ENCODE measurements at places on chromosomes 3 and 15.
A peak's percentile ranks its signal among the peaks of the same experiment; 100 is the strongest.

DNA sequence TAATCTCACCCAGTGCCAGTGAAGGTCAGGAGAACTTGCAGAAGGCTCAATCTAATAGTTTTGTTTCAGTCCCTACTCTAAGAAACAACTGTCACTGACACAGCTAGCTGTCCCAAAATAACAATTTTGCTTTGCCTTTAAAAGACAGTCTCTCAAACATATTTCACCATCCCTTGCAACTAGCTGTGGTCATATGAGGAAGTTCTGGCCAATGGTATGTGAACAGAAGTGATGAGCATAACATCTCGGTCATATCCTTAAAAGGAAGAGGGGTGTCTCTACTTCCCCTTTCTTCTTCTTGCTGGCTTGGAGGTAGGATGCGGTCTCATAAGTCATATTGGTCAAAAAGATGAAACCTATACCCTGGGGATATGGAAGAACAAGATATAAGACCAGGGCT lies 198.1 kb downstream of the NEK10 start:
- no peak for DNase-seq

GRCh38 chr3:128269006-128269775 lies 115.9 kb downstream of the EEFSEC start:
- no peak for DNase-seq

DNA sequence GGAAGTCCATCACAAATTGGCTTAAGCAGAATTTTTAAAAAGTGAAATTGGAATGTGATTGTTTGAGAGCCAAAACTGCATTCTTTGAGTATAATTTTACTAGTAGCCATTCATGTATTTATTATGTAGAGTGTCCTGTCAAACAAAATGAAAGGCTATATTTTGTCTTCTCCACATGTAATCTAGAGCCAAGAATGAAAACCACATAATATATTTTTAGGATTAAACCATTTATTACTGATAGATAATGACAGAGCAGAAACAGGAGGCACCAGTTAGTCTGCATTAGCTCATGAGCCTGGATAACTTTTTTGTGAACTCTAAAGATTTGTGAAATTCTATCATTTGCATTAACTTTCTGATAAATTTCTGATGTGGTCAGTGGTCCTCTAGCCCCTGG lies 130.2 kb downstream of the FILIP1L start:
- no peak for DNase-seq

- no peak for DNase-seq
These were observed 36.9 kb downstream of the NR1D2 start for GRCh38 chr3:23981955-23982354.

DNA sequence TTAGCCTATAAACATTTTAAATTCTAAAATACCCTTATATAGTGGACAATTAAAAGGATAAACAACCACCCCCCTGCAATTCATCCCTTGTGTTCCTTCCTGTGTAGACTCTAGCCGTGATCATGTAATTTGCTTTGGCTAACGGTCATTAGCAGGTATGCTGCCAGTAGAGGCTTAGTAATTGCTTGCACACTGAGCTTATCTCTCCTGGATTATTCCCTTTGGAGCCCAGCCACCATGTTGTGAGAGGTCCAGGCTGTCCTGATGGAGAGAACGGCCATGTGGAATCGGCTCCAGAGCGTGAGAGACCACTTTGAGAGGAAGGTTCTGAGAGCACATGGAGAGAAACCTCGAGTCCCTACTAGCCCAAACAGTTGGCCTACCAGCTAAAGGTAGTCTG lies 11.0 kb upstream of the BNC1 start:
- no peak for DNase-seq

DNA sequence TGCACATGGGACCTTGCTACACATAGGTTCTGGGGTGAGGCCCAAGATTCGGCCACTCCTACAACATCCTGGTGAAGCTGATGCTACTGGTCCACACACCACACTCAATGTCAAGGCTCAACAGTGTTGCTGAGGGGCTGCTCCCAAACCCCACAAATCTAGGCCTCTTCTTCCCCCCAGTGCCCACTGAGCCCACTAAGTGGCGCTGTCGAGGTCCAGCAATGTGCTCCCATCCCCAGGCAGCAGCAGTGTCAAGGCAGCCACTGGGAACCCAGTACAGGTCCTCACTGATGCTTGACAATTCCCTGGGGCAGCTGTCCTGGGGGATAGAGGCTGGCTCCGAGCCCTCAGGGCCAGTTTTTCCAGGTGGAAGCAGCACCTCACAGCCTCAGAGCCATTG lies 21.5 kb downstream of the SCN5A start:
- no peak for DNase-seq

GRCh38 chr3:42183991-42184632 lies 81.9 kb downstream of the CCK start:
- no peak for DNase-seq

GRCh38 chr15:66840615-66841390 lies 138.8 kb downstream of the SMAD6 start:
- no peak for DNase-seq

DNA sequence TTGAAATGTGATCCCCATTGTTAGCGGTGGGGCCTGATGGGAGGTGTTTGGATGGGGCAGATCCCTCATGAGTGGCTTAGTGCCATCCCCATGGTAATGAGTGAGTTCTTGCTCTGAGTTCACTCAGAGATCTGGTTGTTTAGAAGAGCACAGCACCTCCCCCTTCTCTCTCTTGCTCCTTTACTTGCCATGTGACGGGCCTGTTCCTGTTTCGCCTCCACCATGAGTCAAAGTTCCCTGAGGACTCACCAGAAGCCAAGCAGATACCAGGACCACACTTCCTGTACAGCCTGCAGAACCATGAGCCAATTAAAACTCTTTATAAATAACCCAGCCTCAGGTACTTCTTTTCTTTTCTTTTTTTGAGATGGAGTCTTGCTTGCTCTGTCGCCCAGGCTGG lies 46.6 kb downstream of the ANP32A start:
- no peak for DNase-seq

GRCh38 chr3:189138901-189139610 lies 32.7 kb upstream of the TPRG1 start:
- DNase-seq: no peak

DNA sequence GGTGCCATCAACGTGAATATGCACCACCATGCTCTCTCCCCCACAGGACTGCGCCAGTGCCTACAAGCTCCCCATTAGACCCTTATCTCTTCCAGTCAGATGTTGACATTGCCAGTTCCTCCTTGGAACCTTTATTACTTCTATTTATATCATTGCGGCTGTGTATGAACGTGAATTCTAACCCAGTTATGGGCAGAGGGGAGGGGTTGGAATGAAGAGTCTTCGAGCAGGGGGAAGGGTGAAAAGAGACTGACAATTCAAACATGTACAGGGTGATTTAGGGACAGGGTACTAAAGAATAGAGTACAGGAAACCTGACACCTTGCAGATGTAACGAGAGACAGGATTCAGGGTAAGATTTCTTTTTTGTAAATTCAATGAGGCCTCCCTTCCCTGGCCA lies 41.8 kb upstream of the ST6GAL1 start:
- DNase-seq: peak; percentile 33

DNA sequence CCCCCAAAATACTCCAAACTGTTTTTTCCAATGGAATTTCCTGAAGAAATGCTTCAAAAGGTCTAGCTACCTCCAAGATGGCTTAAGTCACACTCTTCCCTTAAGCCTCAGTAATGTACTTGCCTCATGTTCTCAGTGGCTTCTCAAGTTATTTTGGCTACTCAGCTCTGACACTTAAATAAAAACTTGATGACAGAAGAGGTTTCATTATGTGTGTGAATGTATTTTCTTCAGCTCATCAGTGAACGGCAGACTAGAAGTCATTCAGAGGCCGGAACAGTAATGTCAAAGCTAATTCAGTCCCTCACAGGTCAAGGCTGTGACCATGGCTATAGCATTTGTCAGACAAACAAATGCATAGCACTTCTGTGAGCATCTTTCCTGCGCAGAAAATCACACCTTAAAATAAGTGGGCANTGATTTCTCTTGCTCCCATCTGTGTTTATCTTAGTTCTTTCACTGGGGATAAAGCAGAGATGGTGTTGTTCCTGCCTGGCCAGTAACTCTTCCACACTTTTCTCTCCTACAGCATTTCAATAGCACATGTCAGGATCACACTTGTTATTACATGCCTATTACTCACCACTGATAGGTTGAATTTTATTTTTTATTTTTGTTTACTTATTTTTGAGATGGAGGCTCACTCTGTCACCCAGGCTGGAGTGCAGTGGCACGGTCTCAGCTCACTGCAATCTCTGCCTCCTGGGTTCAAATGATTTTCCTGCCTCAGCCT lies 68.5 kb upstream of the PLCL2 start:
- DNase-seq: no peak

GRCh38 chr15:82177291-82178010 lies 85.1 kb downstream of the EFL1 start:
- DNase-seq: no peak

GRCh38 chr3:170734043-170734734 lies 135.8 kb downstream of the RPL22L1 start:
- no peak for DNase-seq

GRCh38 chr3:123861081-123861836 lies 22.9 kb downstream of the MYLK start:
- DNase-seq: no peak

GRCh38 chr15:89776274-89777072 lies at the start of gene MESP2:
Gene MESP2, plus strand, starts transcription at chr15:89776332. Its CDS starts 26 bp downstream, at chr15:89776358.
- DNase-seq: peak; percentile 91

GRCh38 chr15:95742256-95742655 lies 588.2 kb upstream of the NR2F2 start:
- no peak for DNase-seq

- DNase-seq: no peak
These were observed 31.7 kb downstream of the SLC6A6 start for GRCh38 chr3:14434126-14434497.

DNA sequence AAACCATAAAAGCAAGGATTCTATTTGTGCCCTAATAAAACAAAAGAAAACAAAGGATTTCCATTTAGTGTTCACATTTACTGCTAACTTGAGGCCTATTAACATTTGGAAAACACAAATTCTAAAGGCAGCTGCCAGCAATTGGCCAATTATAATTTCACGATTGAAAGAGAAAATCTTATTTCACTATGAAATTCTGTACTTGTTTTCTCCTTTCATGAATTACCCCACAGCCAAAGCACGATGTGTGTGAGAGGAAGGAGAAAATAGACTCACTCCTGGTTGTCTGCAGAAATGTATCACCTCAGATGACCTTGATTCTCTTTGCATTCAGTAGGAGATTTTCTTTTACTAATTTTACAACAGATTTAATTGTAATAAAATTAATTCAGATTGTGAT lies 242.8 kb upstream of the GBE1 start:
- DNase-seq: no peak

DNA sequence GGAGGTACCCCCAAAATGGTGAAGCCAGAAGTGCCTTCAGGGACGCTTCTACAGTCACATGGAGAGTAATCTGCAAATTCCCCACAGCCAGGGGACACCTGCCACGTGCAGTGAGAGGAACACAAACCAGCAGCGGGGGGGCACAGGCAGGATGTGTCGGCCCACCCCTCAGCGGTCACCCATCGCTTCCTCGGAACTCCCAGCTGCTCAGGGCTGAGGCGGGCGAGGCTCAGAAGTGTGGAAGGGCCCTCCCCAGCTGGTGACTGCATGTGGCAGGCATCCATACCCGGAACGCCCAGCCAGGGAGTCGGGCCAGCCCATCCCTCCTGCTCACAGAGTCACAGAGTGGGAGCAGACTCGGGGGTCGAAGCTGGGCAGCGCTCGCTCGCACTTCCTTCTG lies 63.7 kb downstream of the SLC12A8 start:
- DNase-seq: peak; percentile 62

DNA sequence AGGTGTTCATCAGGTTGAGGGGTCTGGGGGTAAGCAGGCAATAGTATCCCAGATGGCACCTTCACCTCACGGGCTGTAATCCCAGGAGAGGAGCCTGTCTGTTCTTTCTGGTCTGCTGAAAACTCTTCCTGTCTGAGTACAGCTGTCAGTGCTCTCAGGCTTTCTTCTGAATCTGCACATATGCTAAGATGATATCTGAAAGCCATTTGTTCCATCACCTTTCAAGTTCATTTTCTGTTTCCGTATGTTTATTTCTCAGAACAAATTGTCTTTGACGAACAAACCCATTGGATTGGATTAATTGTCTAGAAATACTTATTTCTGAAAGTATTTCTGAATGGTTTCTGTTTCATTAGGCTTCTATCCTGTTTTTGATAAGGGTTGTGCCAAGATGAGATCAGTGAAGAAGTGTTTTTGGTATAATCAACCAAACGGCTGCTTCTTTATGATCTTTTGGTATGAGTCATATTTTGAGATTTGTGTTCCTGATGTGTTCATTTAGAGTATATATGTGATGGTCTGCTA lies 13.3 kb downstream of the ZNF592 start:
- no peak for DNase-seq

DNA sequence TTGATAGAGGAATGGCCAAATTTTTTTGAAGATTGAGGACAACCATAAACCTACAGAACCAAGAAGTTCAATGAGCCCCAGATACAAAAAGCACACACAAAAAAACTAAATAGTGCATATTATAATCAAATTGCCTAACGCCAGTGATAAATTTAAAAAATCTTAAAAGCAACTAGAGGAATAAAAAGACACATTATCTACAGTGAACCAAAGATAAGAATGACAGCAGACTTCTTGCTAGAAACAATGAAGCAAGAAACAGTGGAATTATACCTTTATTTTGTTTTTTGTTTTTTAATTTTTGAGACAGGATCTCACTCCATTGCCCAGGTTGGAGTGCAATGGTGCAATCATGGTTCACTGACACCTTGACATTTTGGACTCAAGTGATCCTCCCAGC lies 9.9 kb upstream of the SAMD7 start:
- no peak for DNase-seq

- DNase-seq: peak; percentile 44
These were observed 135.8 kb downstream of the CHSY1 start for GRCh38 chr15:101115786-101116680.

- no peak for DNase-seq
These were observed 103.7 kb downstream of the MYH15 start for GRCh38 chr3:108406661-108407206.

DNA sequence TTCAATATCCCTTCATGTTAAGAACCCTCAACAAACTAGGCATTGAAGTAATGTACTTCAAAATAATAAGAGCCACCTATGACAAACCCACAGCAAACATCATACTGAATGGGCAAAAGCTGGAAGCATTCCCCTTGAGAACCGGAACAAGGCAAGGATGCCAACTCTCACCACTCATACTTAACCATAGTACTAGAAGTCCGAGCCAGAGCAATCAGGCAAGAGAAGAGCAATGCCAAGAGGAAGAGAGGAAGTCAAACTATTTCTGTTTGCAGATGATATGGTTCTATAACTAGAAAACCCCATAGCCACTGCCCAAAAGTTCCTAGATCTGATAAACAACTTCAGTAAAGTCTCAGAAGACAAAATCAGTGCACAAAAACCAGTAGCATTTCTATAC lies 161.9 kb downstream of the UBE2E2 start:
- DNase-seq: no peak

DNA sequence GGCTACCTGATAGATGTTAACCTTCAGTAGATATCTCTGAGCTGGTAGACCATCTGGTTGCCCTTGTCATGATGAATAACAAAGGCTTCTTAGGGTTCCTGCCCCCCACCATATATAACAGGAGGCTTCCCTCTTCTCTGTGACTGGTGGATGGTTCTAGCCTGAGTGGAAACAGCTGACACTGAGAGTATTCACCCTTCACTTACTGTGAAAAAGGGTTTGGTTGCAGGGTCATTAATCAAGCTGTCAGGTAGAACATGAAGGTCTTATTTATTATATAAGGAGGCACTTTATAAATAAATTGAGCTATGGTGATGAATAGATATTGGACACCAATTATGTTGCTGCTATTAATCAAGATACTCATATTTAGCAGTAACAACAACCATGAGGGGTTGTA lies 58.6 kb downstream of the CACNA2D3 start:
- no peak for DNase-seq
